ENCODE measurements at places on chromosomes 3 and 15.

DNA sequence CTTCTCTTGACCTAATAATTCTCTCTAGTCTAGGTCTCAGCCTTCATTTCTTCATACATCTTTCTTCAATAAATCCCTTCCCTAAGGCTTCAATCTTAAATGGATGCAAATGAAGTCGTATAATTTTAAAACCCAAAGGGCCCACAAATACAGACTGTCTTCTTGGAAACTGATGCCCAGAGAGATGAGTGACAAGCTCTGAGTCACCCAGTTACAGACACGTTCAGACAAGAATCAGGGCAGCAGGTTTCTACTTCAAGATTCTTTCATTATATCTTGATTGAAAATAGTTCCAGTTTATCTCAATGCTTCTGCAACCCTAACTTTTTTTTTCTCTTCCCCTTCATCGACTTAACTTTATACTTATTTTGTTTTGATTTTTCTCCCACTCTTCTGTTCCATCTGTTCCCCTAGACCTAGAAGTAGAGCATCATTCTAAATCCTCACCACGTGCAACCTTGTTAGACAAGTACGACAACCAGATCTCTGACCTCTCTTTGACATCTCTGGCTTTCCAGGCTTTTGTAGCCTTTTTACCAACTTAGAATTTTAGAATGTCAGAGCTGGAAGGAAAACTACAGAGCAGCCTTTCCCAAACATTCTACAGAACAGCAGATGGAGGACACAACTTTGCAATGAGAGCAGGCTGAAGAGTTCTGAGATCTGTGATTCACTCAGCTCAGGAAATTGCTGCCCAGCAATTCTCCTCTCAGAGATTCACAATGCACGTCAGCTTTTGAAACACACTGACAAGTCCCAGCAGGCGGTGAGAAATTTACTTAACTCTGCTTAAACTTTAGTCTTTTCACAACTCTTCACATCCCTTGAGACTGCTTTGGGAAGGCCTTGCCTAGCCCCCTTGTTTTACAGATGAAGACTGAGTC lies 25.3 kb downstream of the NCEH1 start:
- DNase-seq = no peak

DNA sequence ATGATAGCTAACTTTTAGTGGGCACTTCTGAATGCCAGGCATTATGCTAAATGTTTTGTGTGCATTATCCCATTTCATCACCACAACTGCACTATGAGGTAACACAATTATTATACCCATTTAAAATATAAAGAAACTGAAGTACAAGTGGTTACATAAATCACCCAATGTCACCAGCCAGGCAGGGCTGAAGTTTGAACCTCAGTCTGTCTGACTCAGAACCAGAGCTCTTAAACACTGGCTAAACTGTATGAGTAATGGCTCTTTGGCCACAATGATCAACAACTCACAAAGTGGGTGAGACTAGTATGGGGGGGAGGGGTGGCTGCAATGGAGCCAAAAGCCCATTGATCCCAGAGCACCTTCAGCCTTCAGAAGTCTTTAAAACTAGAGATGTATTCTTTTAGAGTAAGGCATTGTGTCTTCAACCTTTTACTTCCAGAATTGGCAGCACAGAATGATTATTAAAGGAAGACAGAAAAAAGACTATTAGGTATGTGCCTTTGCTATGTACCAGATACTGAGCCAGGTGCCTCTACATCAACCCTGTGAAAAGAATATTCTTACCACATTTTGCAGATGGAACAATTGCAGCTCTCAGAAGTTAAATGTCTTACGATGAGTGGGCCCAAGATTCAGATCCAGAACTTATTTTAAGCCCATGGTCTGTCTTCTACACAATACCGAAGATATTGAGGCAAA lies 166.9 kb downstream of the UACA start:
- no peak for DNase-seq

DNA sequence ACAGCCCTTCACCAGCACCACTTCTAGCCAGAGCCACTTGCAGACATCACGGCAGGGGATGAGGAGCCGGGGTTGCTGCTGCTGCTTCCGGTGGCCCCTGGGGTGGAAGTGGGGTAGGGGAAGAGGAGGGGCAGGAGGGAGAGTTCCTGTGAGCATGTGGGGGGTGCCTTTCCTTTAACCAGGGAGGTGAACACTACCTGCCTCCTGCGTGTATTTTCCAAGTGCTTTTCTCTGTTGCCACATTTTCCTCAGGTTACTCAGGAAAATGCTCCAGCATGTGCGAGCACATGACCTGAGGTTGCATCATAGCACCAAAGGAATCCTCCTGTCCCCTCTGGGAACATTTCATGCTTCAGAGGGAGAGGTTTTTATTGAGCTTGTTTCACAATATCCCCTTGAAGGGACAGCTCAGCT lies 12.2 kb upstream of the SACM1L start:
- no peak for DNase-seq

GRCh38 chr3:64463981-64464380 lies 223.8 kb downstream of the ADAMTS9 start:
- no peak for DNase-seq

GRCh38 chr15:55587321-55588069 lies 650 bp downstream of the PYGO1 start:
- DNase-seq = peak; percentile 72

DNA sequence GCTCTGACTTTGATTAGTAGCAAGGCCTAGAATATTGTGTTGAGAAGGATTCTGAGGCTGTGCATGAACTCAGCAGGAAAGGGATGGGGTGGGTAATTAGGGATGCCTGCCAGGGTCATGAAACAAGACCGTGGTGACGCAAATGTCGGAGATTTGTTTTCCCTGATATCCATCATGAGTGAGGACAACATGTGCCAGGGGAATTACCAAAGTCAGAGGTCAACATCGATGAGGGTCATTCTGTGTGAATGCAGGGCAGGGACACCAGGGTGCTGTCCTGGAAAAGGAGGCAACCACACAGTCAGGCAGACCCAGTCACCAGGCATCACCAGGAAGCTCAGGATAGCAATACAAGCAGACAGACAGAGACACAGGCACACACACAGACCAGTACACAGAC lies 52.2 kb downstream of the SLCO2A1 start:
- DNase-seq = no peak

- peak; percentile 69 for DNase-seq
Observed at GRCh38 chr3:108552267-108553159, 36.7 kb downstream of the CIP2A start.

DNA sequence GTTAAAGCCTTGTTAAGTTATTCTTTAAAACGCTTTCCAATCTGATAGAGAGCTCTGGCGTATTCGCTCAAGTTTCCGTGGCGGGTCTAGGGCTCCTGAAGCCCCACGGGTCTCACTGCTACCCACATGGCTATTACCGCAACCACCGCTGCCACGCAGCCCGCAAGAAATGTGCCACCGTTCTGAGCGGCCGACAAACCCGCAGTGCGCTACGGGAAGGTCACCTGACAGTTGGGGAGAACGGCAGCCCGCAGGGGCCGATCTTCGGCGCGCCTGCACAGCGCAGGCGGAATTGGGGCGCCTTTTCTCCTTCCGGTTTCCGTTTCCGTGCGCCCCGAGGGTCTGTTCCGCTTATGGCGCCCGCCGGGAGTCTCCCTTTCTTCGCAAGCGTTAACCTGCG lies 76.6 kb upstream of the SNRPN start:
- DNase-seq = peak; percentile 81
